ENCODE measurements at places on chromosomes 2 and 18.

GRCh38 chr2:170739507-170740046 lies 24.4 kb downstream of the SP5 start:
- no peak for DNase-seq

DNA sequence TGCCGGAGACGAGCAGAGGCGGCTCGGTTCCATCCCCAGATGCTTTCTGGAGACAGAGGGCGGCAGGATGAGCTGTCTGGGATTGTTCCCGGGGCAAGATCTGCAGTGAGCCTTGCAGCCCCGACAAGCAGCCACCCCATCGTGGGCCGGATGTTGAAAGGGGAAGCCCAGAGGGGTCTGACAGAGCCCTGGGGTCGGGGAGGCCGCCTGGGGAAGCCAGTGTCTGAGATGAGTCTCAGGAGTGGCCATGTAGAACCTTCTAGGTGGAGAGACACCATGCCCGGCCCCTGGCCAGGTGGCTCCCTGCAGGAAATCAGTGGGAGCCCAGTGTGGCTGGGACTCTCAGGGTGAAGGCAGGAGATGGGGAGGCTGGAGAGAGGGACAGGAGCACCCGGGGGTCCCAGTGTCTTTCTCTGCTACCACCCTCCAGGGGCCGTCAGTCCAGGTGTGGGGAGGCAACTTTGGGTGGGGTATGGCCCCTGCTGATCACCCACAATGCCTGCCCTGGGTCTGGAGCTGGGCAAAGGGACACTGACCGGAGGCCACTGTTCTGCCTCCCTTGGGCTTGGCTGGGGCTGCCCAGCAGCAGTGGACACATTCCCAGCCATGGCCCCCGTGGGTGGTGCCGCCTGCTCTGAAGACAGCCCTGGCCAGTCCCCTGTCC lies 128.3 kb upstream of the HS6ST1 start:
- DNase-seq = no peak

DNA sequence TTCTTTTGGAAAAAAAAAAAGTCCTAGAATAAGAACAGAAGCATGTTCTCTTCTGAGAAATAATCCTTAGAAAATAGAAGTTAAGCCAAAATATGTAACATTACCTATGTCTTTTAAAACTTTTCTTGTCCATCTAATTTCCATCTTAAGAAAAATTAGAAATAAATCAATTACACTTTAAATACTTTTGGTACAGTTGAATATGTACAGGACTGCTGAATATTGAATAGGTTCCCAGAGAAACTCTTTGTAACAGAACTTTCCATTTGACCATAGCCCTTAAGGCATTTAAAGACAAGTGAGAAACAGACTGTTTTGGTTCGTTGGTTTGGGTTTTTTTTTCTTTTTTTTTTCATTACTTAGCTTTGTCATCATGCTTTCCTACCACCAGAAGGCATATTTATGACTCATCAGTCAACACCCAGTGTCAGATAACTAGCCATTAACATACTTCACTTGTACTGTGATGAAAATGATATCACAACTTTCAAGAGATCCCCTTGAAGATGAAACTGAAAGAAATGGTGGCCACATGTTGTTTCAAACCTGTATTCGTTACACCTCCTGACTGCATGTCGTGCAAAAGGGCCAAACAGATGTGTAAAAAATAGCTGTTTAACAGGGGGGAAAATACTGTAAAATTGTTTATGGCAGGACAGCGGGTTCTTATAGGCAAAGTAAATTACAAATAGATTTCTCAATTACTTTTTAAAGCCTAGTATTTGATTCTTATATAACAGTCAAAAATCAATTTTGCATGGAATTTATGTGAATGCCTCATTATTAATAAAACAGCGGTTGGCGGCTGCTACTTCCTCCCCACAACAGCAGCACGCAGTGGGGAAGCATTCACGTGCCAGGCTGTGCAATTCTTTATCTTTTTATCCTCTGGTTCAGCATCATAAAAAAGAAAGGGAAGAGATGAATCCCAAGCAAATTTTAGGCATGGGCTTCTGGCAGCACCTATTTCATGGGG lies 280.7 kb upstream of the HNRNPA3 start:
- DNase-seq = peak; percentile 40

DNA sequence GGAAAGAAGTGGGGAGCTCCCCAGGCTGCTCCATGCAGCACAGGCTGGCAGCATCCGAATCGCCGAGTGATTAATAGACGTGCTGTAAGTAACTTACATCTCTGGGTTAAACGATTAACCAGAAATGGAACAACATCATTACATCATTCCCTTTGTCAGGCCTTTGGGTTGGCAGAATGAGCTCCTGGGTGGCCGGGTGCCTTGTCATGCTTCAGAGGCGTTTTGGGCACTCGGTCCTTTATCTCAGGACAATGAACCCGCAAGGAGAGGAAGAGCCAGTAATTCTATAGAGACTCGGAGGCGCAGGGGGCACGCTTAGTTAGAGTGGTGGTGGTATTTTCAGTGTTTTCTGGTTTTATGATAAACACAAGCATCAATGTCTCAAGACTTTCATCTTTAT lies 146.9 kb upstream of the TPO start:
- no peak for DNase-seq

DNA sequence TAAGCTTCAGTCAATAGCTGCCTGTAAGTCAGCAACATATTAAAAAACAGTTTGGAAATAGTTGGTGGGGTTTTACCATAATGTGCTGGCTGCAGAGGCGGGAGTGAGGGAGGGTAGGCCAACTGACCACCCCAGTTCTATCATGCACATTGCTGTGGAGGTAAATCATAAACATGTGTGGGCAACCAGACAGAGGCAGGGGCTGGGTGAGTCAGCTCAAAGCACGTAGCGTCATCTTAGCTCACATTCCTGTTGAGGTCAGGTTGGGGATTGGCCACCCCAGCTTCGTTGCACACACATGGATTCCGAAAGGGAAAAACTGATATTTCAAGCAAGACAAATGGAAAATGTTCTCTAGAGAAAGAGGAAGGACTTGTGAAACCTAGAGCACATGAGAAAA lies 19.5 kb downstream of the GPR45 start:
- no peak for DNase-seq

GRCh38 chr18:36366994-36367839 lies 69.7 kb downstream of the FHOD3 start:
- no peak for DNase-seq

DNA sequence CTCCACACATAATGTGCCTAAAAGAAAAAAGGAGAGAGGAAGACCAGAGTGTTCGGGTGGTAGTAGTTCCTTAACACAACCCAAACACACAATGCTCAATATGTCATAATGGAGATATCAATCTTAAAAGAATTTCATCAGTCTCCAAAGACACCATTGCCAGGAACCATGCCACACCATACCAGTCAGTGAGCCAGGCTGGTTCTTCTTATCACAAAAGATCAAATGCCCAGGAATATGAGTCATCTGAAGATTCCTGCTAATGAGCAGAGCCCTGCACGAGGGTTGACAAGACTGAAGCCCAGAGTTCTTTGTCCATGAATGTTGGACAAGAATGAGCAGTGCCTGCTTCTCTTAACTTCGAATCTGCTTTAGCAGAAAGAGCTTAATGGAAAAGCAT lies 262.3 kb downstream of the ZNF516 start:
- DNase-seq = no peak

GRCh38 chr2:135265960-135266490 lies 213.9 kb downstream of the RAB3GAP1 start:
- DNase-seq = no peak

GRCh38 chr2:215994911-215995310 lies 18.4 kb downstream of the MREG start:
- no peak for DNase-seq
